Activated CD4-positive, alpha-beta T cell treated with anti-CD3 and anti-CD28 coated beads, Interleukin-2, amount 10 ng/mL, durations not matched to agents 7 days and 5 days (primary cell): ENCODE measurements at places on chromosomes 12 and 14.
A peak's percentile ranks its signal among the peaks of the same experiment; 100 is the strongest.

DNA sequence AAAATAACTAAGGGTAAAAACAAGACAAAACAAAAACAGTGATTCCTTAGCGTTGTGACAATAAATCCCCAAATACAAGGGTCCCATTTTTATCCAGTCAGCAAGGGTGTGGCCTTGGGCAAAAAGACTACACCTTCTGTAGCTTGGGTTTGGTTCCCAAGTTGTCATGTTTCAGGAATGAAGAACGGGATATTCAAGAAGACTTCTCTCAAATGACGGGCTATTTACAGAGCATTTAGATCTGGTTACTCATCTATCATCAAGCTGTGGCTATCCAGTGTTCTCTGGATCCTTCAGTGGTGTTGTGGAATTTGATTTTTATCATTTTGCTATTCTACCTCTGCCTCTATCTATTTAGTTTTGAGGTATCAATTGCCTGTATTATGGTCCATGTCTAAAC is 219.7 kb downstream of the SLC25A21 start:
- DNase-seq: no peak

GRCh38 chr12:112179916-112180315 is 54.6 kb downstream of the TRAFD1 start:
- DNase-seq: no peak

DNA sequence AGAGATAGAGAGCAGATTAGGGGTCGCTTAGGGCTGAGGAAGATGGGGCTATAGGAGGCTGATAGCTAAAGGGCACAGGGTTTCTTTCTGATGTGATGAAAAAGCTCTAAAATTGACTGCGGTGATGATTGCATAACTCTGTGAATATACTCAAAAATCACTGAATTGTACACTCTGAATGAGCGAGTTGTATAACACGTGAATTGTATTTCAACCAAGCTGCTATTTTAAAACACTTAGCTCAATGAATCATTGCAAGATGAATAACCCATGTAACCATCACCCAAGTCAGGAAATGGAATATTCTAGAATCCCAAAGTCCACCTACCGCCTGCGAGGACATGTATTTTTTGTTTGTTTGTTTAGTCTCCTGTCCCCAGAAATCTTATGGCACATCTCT is 60.1 kb upstream of the CCND2 start:
- no peak for DNase-seq

- DNase-seq: no peak
Measured at GRCh38 chr12:71057330-71057729, 100.5 kb downstream of the TSPAN8 start.

DNA sequence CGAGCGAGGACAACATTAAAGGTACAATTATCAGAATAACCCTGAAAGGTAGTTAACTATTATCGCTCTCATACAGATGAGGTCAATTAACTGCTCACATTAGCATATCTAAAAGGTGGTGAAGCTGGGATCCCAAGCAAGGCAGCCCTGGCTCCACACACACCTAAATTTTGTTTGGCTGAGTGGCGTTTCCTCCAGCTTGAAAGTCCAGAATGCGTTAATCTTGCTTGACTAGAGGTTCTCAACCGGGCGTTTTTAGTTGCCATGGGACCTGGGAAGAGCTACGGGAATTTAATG is 531 bp downstream of the DLGAP5 start:
- peak; percentile 16 for DNase-seq

DNA sequence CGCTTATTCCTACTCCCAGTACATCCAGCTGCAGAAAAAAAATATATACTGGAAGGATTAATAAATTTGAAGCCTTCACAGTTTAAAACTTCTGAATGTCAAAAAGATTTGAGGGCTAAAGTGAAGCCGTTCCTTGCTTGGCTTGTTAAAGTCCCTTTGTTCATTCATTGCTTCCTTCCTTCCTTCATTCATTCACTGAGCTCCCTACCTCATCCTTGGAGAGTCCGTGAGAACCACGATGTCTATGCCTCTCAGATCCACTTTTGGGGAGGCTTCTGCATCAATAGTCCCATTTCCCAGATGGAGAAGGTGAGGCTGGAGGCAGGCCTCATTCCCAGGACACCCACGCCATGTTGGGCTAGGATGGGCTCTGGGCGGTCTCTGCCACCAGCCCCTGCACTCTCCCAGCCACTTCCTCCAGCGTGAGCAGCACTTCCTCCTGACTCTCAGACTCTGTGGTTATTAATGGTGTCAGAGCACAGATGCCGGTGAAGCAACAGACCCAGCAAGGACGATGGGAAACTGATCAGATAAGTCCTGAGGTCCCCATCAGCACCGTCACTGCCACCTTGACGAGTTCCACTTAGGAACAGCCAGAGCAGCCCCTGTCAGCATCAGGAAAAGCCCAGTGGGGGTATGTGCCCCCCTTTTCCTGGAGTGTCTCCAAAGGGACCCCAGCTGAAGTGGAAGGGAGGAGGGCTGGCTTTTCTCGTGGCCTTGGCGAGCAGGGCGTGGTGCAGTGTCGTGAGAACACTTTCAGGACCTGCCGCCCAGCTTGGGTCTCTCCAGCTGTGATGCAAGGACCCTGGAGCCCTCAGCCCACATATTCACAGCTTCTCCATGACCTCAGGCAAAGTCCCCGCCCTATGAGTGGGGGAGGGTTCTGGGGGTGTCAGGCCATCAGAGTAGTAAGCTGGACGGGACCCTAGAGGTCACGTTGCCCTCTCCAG is 21.2 kb downstream of the ASB2 start:
- DNase-seq: peak; percentile 55

GRCh38 chr12:67062193-67062592 is 207.0 kb upstream of the CAND1 start:
- DNase-seq: no peak

DNA sequence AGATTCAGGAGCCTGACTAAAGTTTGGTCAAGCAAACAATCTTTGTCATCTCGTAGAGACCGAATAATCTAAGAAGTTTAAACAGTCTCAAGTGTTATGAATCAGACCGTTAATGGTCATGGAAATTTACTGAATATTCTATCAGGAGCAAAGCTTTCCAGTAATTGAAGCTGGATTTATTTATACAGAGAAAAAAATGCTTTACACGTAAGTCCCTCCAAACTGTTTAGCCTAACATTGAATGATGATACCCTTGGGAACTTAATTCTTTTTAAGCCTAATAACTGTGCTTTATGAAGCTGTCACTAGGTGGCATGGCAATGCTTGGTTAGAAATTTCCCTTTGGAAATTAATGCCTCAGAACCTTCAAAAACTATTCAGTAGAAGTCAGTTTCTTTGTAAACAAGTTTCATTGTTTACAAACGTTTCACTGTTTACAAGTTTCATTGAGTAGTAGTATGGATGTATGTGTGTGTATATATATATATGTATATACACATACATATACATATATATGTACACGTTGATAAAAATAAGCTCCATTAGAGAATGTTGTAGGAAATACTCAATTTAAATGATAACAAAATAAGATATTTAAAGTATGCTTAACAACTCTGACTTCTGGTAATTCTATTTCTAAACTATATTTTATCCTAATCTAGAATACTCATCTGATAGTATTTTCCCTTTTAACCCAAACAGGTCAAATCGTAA is 32.1 kb downstream of the DEPDC4 start:
- DNase-seq: peak; percentile 34

- DNase-seq: no peak
Measured at GRCh38 chr12:106080791-106081170, 58.0 kb downstream of the NUAK1 start.

DNA sequence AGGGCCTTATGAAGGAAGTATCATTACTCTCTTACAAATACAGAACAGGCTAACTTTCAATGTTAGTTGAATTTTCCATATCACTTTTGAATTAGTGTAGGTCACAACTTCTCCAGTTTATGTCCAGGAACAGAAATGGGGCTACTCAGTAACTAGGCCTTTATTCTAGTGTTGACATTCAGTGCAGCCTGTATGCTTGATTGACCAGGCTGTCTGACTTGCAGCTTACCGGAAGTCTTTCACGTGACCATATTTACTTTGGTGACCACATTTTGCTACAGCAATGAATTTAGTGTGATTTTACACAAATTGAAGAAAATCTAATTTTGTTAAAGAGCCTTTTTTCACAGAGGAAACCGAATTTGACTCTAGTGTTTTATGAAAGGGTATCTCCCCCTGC is 12.4 kb downstream of the MTERF2 start:
- no peak for DNase-seq

DNA sequence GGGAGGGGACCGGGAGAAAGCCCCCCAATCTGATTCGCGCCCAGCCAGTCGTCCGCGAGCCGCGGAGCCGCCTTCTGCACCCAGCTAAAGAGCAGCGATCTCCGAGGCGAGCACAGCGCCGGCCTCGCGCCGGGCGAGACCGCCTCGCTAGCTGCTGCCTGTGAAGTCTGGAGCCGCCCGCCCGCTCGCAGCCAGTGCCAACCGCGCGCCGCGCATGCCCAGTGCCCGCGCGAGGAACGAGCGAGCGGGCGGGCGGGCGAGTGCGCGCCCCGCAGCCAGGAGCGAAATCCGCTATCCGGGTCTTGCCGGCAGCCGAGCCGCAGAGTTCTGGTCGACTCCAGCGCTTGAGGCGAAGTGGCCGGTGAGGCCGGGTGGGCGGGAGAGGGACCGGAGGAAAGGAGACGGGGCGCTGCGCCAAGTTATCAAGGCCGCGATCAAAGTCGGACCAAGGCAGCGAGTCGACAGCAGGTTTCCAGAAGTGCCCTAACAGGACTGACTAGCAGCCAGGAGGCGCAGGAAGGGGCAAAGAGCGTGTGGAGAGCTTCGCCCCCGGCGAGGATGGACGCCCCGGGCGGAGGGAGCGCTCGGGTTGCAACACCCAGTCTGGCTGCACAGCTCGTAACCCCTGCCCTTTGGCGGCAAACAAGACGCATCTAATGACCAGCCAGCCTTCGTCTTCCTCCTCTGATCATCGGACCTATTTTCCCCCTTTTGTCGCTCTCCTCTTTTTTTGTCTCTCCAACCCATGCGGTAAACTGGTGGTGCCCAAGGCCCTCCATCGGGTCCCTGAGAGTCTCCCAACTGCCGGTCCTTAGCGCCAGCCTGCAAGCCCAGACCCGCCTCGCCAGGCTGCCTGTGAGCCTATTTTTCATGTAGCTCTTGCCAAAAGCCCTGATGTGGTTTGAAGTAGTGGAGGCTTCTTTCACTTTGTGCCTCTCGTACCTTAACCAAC is at the start of gene EPS8:
Gene EPS8, minus strand, starts transcription at position 169 of the 952 bp plus-strand sequence. CDS start 106,437 bp downstream, outside the sequence.
- peak; percentile 87 for DNase-seq

DNA sequence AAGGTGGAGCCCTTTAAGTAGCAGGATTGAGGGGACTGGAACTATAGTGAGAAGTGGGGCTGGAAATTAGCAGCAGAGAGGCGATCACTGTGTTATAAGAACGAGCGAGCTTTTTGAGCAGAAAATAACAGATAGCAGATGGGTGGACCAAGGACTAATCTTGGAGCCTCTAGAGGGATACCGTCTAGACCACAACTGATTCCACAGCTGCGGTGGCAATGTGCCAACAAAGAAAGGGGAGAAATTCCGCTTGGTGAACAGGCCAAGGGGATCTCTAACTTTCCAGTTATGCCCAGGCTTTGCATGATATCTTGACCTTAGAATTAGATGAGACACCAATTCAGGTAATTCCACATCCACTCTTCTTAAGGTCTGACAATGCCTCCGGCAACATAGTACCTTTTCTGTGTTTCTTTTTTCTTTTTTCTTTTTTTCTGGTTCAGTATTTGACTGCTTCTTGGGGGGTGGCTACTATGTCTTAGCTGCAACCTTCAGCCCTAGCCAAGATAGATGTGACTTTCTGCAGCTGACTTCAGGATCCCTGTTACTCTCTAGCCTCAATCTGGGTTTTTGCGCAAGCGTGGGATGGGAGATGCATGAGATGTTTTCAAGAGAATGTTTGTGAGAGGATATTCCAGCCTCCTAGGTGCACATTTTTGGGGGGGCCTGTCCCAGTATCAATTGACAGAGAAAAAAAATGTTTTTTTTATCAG is 143.4 kb upstream of the CPSF6 start:
- DNase-seq: no peak

- DNase-seq: no peak
Measured at GRCh38 chr14:32623300-32624093, 294.4 kb downstream of the AKAP6 start.

DNA sequence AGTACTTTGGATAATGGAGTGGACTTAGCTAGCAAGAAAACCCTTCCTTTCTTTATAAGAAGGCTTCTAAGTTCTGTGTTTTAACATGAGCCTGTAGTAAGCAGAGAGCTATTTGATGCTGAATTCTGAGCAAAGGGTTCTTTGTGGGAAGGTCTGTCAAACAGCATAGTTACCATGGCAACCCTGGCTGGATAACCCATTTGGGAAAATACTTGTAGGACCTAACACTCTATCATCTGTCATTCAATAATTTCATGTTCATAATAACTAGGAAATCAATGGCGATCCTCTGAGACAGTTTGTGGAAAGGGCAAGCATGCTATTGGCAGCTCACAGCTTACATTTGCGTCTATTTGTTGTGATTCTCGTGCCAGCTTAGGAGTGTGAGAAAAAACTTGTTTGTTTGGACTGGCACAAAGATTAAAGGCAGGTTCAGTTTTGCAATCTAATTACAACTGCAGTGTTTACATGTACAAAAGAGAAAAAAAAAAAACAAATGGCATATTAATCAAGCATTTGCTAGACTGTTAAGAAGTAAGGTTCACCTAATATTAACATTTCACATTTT is 219.2 kb downstream of the PDZRN4 start:
- no peak for DNase-seq

DNA sequence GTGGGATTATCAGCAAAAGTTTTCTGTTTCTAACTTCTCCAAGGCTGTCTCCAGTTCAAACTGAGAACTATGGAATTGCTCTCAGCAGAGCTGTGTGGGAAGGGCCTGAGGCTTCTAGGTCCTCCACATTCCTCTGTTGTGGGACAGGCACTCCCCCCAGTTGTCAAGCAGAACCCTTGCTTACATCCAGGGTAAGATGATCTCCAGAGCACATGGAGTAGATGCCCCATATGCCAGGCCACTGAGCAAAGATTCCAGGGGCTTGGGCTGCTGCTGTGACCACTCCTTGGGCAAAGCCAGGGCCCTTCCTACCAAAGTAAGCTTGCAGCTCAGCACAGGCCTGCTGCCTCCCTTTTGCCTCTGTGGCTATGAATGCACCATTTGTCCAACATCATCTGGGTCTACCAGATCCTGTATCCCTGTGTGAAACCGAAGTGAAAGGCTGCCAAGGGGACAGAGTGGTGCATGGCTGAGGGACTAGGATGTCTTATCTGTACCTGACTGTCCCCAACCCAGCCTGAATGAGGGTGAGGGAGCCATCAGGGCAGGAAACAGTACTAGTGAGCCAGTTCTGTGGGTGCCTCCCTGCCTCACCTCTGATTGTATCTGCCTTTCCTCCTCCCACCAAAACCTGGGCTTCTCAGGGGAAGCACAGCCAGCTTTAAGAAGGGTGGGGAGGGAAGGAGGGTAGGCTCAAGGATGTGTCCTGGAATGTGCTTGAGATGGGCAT is 13.1 kb upstream of the ESPL1 start:
- peak; percentile 26 for DNase-seq
